ENCODE measurements at places on chromosomes 5 and 9. TPM values are rescaled to one million over a fixed set of nuclear protein-coding genes. Genes with fewer than 3 reads are reported as not detected.

Gene PLAC8L1
- total RNA-seq: 0.34 TPM

Gene FRMPD1
- total RNA-seq: not detected

Gene ACSL6
- total RNA-seq: 0.34 TPM

Gene PARP8
- total RNA-seq: 18.1 TPM

Gene PCDHGB2
- 1.9 TPM for total RNA-seq

Measured in A375 (cell line).